Iris pigment epithelial cell (primary cell): ENCODE measurements at places on chromosomes 11 and 22.

DNA sequence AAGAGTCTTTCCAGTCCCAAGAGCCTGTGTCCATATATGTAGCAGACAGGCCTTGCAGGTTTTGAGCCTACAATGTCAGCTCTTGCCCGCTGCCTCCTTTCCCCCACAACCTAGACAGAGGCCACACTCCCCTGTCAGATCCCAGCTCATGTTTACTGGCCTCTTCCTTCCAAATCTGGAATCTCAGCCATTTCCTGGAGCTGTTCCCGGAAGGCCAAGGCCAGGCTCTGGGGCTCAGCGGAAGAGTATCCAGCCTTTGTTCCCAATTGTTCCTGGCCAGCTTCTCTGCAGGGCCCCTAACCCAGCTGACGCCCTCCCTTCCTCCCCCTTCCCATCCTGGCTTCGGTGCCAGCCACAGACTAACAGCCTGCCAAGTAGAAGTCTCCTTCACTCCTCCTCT is 1.0 kb upstream of the ROBO4 start:
- DNase-seq = no peak

DNA sequence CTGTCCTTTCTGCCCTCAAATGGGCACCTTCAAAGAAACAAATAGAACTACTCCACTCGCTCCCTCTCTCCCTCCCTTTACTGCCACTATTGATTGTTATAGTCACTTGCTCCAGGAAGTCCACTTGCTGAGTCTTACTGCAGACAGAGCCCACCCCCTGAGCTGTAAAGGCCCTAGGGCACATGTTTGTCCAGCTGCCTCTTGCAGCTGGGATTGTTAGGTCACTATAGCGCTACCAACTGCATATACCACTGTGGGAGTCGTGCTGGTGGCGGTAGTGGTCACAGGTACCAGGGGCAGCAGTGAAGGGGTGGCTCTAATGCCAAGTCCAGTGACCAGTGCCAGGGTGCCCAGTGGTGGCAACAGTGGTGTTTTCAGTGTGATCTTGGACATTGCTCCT is 4.4 kb upstream of the SREBF2 start:
- no peak for DNase-seq

GRCh38 chr22:22979121-22979724 is 91.1 kb upstream of the GNAZ start:
- DNase-seq = no peak

GRCh38 chr11:35553831-35554230 is 28.4 kb upstream of the PAMR1 start:
- DNase-seq = peak; percentile 98

DNA sequence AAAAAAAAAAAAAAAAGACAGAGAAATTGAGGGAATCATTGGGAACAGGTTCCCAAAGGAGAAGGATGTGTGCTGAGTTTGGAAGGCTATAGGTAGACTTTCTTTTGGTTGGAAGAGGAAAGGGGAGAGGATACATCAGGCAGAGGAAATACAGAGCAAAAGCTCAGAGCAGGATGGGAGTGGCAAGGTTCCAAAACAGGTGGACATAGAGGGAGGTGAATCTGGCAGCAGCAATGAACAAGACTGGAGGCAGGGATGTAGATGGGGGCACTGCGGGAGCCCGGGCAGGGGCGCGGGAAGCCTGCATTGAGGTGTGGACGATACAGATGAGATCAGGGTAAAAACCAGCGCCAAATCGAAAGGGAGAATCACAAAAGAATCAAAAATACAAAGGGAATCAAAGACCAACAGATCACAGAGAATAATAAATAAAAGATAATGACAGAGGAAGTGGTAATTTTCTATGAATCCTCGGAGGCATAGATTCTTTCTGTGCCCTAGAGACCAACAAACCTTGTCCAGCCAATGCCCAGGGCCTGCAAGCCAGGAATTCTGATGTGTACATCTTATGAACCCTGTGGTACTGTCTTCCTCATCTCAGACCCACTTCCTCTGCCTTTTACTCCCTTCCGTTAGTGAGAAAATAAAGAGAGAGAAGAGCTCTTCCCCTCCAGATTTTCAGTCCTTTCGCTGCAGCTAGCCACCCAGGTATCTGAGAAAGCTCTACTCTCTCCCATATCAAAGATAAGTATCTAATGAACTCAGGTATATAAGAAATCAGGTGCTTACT is 70.3 kb downstream of the SLC1A2 start:
- DNase-seq = no peak

GRCh38 chr11:12668166-12668565 is 6.1 kb upstream of the TEAD1 start:
- DNase-seq = no peak

DNA sequence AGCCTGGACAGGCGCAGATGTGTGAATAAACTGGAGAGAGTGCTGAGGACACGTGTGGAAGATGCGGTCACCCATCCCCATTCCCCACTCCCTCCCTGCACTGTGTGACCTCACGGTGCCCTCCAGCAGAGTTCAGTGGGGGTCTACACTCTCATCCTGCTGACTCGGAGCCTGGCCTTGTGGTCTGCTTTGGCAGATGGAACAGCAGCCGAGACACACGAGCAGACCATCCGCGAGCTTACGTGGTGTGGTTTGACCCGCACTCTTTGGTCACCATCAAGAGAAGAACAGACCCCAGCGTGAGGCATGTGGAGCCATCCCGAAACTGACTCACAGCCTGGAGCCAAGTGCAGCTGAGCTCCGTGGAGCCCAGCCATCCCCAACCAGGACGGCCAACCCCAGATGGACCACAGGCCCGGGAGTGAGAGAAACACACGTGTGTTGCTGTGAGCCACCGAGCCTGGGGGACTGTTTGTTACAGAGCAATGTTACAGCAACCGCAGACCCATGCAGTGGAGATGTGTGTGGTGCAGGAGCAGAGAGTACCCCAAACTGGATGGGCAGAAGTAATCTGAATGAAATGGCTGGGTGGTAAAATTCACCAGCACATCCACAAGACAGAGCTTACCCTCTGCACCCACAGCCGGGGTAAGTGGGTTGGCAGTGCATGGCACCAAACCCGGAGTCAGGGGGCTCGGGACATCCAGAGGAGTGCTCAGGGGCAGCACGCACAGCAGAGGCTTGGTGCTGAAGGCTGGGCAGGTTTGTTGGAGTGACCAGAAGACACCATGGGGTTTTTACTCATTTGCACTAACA is 90.7 kb downstream of the RTL6 start:
- DNase-seq = no peak

- DNase-seq = no peak
Measured at GRCh38 chr11:47488111-47488510, 39.2 kb upstream of the RAPSN start.

DNA sequence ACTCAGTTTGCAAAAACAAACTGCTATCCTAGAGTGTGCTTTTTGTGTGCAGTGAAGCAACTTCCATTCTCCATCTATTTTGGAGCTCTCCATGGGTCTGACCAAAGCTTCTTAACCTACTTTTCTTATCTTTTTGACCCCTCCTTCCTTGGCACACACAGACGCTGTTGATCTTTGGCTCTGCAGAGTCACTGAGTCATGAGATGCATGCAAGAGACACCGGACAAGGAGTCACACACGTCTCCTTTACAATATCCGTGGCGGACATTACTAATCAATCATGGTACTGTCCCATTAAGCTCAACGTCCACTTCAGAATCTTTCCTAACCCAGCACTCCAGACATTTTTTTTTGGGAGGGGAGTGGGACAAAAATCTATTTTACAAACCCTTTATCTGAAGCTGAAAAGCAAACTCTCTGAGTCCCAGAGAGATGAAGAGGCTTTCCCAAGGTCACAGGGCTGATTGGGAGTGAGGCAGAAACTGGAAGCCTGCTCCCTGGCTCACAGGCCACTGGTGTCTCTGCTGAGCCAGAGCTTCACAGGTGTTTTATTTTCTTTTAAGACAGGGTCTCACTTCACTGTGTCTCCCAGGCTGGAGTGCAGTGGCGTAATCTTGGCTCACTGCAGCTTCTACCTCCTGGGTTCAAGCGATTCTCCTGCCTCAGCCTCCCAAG is 165.8 kb upstream of the SYT13 start:
- DNase-seq = peak; percentile 2

DNA sequence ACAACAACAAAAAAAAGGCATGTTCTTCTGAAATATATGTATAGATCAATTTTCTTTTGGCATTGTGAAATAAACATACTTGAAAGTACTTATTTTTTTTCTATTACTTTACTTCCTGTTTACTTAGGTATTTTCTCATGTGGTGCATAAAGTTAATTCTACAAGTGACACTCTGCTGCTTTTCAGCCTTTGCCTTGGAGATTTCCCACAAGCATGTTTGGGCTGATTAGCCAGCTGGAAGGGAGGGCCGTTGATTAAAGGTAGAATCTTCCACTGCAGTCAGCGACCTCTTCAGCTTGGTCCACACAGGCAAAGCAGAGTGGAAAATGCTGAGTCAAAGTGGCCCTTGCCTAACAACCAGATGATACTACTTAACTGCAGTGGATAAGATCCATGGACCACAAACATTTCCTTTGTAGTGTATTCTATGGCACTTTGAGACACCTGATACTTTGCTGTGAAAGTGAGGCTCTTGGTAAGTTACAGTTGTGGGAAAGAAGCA is 176.0 kb downstream of the ARHGAP42 start:
- DNase-seq = peak; percentile 99

GRCh38 chr22:29081517-29082236 is 8.8 kb downstream of the KREMEN1 start:
- no peak for DNase-seq

DNA sequence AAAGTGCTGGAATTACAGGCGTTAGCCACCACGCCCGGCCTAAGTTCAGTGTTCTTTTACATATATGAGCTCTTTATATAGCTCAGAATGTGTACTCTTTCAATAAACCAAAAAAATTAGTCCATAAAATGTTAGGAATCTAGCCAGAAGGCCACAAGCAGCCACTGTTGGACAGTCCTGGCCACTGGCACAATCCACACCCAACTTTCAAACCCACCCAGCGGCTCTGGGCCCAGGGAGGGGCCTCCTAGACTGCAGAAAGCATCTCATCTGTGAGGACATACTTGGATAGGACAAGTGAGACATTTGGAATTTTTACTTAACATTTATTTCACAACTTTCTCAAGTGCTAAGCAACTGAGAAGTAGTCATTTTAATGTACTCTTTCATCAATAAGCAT is 6.4 kb downstream of the PACSIN2 start:
- DNase-seq = no peak

DNA sequence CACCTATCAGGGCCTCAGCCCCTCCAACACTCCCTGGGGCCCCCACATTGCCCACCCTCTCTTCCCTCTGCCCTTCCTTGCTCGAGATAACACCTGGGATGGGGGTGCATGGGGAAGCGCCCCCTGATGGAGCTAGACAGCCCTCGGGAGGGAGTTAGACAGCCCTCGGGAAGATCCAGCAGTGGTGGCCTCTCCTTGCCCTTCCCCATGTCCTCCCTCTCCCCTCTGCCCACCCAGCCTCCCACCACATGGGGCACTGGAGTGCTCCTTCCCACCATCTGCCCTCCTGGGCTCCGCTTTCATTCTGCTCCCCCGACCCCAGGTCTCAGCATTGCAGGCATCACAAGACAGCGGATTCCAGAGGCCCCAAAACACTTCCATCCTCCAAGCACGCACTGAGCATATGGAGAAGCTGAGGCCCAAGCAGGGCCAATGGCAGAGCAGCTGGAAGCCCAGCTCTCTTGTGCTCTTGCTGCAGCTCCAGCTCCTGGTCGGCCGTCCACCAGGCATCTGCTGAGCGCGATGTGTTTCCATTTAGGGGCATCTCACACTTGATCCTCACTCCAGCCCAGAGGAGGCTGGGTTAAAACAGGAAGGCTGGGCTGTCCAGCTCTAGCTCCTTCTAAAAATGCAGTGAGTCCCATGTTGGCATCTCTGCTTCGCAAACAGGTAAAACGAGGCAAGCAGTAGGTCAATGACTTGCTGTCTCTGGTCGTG is 65.6 kb downstream of the IGLL1 start:
- DNase-seq = no peak

DNA sequence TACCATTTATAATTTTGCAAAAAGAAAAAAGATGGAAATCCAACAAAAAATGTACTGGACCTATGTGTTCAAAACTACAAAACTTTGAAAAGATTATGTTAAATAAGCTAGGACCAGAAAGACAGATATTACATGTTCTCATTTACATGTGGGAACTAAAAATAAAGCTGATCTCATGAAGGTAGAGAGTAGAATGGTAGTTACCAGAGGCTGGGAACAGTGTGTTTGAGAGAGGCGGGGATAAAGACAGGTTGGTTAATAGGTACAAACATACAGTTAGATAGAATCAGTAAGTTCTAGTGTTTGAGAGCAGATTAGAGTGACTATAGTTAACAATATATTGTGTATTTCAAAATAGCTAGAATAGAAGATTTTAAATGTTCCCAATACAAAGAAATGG is 71.6 kb downstream of the USP47 start:
- DNase-seq = no peak

DNA sequence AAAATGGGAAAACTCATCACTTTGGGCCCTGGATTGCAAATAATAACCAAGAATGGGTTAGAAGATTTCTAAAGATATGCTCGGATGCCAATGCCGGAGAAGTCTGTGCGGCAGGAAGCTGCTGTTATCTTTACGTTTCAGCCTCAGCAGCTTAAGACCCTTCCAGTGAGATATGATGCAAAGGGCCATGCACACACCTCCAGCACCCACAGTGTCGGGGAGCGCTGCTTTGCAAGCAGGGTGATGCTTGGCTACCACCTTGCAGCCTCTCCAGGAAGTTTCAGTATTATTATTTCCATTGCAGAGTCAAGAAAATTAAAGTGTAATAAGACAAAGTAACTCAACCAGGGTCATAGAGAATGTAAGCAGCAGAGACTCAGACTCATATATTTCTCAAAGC is 37.3 kb downstream of the LARGE1 start:
- DNase-seq = no peak

DNA sequence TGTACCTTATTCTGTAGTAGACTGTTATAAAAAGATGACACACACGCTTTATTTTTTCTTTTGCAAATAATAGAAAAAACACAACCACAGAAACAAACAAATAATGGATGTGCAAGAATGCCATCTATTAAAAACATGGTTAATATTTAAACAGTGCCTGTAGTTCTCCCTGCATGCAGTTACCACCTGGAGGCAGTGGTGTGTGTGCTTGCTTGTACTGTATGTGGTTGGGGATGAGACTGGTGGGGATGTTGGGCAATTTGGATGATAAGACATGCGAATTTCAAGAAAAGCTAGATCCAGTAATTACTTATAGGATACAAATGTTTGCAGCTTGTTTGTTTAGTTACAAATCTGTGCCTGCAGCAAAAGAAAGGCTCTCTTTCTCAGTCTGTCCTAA is 3.6 kb downstream of the C11orf87 start:
- DNase-seq = peak; percentile 7

- DNase-seq = peak; percentile 50
Measured at GRCh38 chr11:128908391-128909246, 17.5 kb downstream of the KCNJ5 start.

GRCh38 chr11:100584201-100584985 is 102.7 kb upstream of the ARHGAP42 start:
- DNase-seq = peak; percentile 53
